ENCODE measurements at places on chromosomes 7 and 10.

GRCh38 chr7:42319631-42320030, 82.6 kb upstream of the GLI3 start:
- H3K27ac ChIP-seq, result no peak overlapping the region
- no peaks in the 10 kb centered on the region for H3K4me1 ChIP-seq
- no peak for DNase-seq
- H3K36me3 ChIP-seq, result no peaks in the 10 kb centered on the region
- H3K27me3 ChIP-seq, result peaks cover 5% of the 10 kb centered on the region

DNA sequence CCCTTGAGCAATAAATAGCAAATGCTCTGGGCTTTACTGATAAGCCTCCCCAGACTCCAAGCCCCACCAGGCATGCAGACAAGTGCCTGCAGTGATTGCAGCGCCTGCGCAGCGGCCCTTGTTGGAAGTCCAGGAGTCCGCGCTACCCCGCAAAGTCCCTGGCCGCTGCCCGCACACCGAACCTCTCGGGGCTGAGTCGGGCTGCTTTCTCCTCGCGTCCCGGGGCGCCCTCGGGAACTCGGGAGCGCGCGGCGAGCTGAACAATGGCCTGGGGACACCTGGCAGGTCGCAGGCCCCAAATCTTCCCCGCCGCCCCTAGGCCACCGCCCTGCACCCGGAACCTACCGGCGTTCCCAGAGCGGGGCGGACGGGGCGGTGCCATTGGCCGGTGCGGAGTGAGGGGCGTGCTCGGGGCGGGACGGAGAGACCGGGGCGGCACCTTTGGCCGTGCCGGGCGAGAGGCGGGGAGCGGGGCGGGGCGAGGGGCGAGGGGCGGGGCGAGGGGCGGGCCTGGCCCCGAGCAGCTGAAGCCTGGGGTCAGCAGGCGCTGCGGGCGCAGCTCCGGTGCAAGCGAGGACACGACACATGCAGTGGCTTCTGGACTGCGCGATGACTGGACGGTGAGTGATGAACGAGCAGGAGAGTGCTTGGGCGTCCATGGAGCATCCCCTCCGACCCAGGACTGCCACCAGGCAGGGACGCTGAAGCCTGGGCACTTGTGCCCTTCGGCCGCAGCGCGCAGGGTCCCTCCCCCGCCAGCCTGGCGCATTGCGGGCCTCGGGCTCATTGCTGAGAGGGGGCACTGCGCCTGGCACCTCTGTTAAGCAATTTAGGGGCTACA, at the start of gene RASSF4:
TSS of gene RASSF4 (plus strand) at position 556 of the 841 bp plus-strand sequence. CDS start 10,401 bp downstream, outside the sequence.
- peak within 1 kb of the TSS; percentile 85 for H3K4me3 ChIP-seq
- peaks cover 96% of the 10 kb centered on the region for H3K4me1 ChIP-seq
- no peaks in the 10 kb centered on the region for H3K27me3 ChIP-seq
- peak; percentile 95 for DNase-seq
- peaks cover 6% of the 10 kb centered on the region for H3K36me3 ChIP-seq

DNA sequence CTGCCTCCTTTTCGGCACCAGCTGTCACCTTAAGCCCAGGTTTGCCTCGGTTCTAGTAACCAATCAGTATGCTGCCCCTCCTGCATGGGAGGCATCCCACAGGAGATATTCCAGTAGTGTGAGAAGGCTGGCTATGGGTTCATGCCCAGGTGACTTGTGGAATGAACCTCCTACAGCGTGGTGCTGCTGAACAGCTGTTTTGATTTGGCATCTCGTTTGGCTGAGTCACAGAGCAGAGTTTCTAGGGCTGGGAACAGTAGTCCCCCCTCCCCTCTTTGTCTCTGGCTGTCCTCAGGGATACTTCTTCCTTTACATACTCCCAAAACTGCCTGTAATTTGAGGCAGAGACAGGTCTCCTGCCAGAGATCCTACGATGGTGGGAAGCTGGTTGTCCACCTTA, 16.1 kb downstream of the R3HCC1L start:
- H3K4me1 ChIP-seq, result peaks cover 13% of the 10 kb centered on the region
- no peak overlapping the region for H3K27ac ChIP-seq
- no peak for DNase-seq
- H3K27me3 ChIP-seq, result no peaks in the 10 kb centered on the region

GRCh38 chr10:14548970-14549369, 218.2 kb upstream of the FRMD4A start:
- H3K4me3 ChIP-seq, result no peak overlapping the region
- H3K27me3 ChIP-seq, result no peaks in the 10 kb centered on the region
- no peak overlapping the region for H3K27ac ChIP-seq
- H3K4me1 ChIP-seq, result peaks cover 2% of the 10 kb centered on the region
- no peaks in the 10 kb centered on the region for H3K36me3 ChIP-seq

DNA sequence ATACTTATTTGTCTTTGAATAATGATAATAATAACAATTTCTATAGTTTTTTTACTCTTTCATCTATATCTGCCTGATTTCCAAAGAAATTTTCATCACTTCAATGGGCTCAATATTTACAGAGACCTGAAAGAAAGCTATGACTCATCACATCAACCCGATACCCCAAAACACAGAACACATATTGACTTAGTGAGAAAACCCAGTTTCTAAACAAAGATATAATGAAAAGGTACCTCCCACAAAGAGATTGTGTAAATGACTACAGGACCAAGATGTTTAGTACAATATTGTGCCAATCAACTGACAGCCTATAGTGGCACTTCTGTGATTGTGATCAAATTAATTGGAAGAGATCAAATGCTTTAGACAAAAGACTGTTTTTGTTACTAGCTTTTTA, 133.9 kb downstream of the PCDH15 start:
- no peaks in the 10 kb centered on the region for H3K4me1 ChIP-seq
- no peak overlapping the region for H3K4me3 ChIP-seq
- no peak for DNase-seq
- no peaks in the 10 kb centered on the region for H3K27me3 ChIP-seq

- no peaks in the 10 kb centered on the region for H3K36me3 ChIP-seq
- H3K4me1 ChIP-seq, result peaks cover 13% of the 10 kb centered on the region
- no peak for DNase-seq
- no peaks in the 10 kb centered on the region for H3K27me3 ChIP-seq
Measured at GRCh38 chr10:48579251-48579960, 25.5 kb downstream of the ARHGAP22 start.

DNA sequence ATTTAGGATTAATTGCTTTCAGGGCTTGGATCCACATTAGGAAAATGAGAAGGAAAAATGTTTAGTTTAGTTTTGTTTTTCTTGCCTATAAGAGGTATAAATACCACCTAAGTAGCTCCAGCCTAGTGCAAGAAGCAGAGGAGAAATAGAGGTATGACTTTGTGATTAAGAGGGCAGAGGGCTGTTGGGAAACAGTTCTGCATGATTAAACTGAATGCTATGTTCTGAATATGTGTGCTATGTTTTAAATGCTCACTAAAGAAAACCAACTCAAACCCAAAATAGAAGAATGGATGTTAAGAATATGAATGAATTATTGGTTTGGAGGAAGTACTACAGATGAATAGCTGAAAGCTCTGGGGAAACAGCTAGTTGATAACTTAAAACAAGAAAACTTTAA, 7.6 kb downstream of the CALCR start:
- H3K4me3 ChIP-seq, result no peak overlapping the region
- H3K27ac ChIP-seq, result no peak overlapping the region
- no peaks in the 10 kb centered on the region for H3K4me1 ChIP-seq
- peaks cover 20% of the 10 kb centered on the region for H3K27me3 ChIP-seq
- no peaks in the 10 kb centered on the region for H3K36me3 ChIP-seq

GRCh38 chr7:145036604-145037405, 201.0 kb upstream of the TPK1 start:
- no peak for DNase-seq
- H3K4me3 ChIP-seq, result no peak overlapping the region
- no peaks in the 10 kb centered on the region for H3K27me3 ChIP-seq

- H3K36me3 ChIP-seq, result no peaks in the 10 kb centered on the region
- H3K4me1 ChIP-seq, result no peaks in the 10 kb centered on the region
- no peak overlapping the region for H3K27ac ChIP-seq
- H3K27me3 ChIP-seq, result peaks cover 57% of the 10 kb centered on the region
Measured at GRCh38 chr7:51430480-51431086, 114.0 kb upstream of the COBL start.

DNA sequence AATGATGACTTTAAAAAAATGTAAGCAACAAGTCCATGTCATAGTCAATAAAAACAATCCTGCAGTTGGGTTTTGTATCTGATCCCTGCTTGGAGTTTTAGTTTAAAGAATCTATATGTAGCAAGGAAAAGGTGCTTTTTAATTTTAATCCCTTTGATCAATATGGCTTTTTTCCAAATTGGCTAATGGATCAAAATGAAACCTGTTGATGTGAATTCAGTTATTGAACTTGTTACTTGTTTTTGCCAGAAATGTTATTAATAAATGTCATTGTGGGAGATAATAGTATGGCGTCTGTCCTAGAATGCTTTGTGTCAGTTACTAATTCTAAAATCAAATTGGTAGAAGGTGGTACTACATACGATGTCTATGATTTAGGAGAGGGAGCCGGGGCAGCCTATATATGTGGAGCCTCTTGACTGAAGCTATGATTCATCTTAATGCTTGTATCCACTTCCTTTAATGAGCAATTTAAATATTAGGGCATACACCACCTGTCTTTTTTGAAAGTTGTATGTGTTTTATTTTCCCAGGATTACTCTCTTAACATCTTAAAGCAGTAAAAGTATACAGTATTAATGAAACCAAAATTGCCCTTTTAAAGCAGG, 10.3 kb upstream of the PBLD start:
- no peak overlapping the region for H3K4me3 ChIP-seq
- no peak for DNase-seq
- no peaks in the 10 kb centered on the region for H3K27me3 ChIP-seq
- peaks cover 89% of the 10 kb centered on the region for H3K36me3 ChIP-seq

DNA sequence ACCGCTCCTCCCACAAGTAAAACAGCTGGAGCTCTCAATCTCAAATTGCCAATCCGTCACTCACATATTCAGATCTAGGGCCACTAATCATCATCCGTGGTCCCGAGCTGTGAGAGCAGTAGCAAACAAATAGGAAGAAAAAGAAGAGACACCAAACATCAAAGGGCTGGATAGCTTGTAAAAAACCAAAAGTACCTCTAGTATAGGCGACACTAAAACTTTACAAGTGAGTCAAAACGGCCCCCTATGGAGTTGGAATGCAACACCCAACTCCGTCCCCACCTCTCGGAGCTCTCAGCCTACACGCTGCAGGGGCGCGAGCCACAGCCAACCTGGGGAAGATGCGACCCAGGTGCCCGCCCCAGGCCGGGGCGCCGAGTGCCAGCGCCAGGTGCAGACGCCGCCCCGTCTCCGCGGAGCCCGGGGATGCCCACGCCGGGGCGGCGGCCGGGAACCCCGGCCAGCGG, 581 bp downstream of the FAM3C start:
- no peak for DNase-seq
- H3K36me3 ChIP-seq, result peaks cover 7% of the 10 kb centered on the region
- H3K4me3 ChIP-seq, result peak overlapping the region; percentile 98
- H3K27me3 ChIP-seq, result no peaks in the 10 kb centered on the region
- peaks cover 32% of the 10 kb centered on the region for H3K4me1 ChIP-seq

DNA sequence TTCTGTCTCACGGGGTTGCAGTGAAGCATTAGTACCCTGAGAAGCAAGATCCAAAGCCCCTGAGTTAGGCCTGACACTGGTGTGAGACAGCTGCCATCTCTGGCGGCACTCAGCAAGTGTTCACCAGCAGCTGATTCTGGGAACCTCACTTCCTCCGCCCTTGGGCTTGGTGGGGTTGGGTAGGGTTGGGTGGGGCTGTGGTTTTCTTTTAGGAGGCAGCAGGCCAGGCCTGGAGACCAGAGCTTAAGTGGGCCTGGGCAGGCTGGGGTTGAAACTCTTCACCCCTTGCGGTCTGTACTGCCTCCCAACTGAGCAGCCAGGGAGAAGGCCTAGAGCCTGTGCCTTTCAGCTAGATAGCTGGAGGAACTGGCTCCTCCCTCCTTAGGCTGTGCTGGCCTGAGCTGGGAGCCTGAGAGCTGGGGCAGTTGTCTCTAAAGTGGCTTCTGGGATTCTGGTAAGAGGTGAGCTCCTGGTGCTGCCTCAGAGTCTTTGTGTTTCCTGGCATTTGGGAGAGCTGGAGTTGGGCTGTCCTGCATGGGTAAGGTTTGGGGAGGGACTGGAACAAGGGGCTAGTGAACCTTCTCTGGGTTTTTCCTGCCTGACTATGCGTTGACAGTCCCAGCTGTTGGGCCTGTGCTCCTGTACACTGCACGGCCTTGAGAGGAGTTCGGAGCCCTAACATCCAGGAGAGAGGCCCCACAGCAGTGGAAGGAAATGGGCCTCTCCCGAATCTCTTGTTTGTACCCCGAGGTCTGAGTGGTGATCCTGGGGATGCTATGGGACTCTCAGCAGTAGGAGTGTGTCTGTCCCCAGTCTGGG, 5.1 kb downstream of the TSPAN14 start:
- no peaks in the 10 kb centered on the region for H3K36me3 ChIP-seq
- peaks cover 100% of the 10 kb centered on the region for H3K4me1 ChIP-seq
- H3K27me3 ChIP-seq, result no peaks in the 10 kb centered on the region
- peak; percentile 65 for DNase-seq
- peak overlapping the region; percentile 99 for H3K4me3 ChIP-seq
- peak overlapping the region; percentile 100 for H3K27ac ChIP-seq

DNA sequence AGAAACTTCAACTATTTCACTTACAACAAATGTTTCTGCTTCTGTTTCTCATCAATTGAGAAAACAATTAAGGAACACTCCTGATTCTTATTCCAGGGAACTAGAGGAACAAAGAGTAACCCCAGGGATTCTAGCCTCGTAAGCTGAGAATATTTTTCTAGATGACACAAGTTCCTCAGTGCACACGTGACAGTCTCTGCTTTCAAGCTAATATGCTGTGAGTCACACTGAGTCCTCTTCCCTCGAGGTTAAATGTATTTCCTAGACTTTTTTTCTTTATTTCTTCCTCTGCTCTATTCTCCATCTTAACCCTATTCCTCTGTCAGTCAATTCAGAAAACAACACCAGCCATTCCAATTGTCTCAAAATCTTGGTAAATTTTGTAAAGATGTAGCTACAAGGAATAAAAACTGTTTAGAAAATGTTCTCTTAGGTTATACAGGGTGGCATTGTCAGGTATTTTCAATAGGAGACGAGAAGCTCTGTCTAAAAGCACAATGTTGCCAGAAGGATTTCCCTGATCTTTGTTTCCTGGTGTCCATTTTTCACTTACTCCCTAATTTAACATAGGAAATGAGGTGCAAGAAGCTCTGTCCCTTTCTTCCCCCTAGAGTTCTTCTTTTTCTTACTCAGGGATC, 5.8 kb upstream of the C1GALT1 start:
- H3K27me3 ChIP-seq, result no peaks in the 10 kb centered on the region
- no peak overlapping the region for H3K4me3 ChIP-seq
- peaks cover 5% of the 10 kb centered on the region for H3K4me1 ChIP-seq
- H3K36me3 ChIP-seq, result no peaks in the 10 kb centered on the region
- no peak for DNase-seq

GRCh38 chr10:79031723-79032122, 37.0 kb upstream of the ZMIZ1 start:
- no peaks in the 10 kb centered on the region for H3K4me1 ChIP-seq
- no peak for DNase-seq
- no peak overlapping the region for H3K4me3 ChIP-seq
- no peaks in the 10 kb centered on the region for H3K36me3 ChIP-seq

DNA sequence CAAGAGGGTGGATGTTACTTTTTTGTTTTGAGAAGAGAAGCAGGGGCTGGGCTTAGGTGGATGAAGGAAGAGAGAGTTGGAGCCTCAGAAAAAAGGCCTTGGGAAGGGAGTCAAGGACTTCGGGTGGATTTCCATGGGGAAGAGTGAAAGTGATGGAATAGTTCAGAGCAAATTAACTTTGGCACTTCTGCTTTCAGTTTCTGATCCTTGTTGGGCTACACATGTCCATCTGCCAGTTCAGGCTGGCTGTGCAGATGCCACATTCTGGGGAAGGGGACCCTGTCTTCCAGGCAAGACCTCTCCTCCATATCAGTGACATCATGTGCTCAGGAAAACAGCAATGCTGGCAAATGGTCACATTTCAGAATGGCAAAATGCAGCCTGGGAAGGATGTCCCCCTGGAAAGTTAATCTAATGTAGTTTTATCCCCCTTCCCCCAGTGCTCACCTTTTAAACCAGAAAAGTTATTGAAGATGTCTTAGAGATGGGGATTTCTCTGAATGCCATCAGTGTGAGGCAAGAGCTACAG, 86.0 kb downstream of the WDFY4 start:
- no peak for DNase-seq
- no peaks in the 10 kb centered on the region for H3K36me3 ChIP-seq
- H3K4me3 ChIP-seq, result no peak overlapping the region
- no peaks in the 10 kb centered on the region for H3K27me3 ChIP-seq
- H3K4me1 ChIP-seq, result no peaks in the 10 kb centered on the region

Measured in left ventricle myocardium inferior (tissue), 1 donor.